ENCODE measurements at places on chromosomes 4 and X.

DNA sequence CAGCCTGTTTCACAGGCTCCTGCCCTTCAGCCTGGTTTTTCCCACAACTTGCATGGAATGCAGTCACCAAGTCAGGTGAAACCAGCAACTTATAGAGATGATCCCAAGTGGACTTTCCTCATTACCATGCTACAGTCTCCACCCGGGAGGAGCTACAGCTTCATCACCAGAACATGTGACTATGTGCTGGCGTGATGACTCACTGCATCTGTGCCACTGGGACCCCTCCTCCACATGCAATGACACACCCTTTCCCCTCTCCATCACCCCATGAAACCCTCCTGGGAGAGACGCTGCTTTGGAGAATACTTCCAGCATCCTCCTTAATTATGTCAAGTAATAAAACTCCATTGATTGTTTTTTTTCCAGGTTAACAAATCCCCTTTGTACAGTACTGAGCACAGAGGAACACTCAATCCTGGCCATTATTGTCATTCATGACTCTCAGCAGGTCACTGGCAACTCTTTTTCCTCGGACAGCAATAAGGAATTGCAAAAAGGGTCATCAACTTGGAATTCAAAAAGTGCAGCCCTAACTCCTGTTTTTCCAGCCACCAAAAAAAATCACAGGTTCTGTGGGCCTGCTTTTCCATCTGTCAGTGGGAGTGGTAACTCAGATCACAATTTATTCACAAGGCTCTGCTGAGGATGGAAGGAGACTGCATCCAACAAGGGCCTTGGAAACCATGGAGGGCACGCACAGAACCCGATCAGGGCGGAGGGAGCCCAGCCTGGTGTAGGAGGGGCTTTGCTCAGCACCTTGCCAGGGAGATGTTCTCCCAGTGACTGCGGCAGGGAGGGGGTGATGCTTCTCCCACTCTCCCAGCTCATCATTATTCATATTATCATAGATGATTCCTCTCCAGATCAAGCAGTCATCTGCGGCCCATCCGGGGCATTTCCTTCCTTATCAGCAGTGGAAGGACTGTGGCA is 17.4 kb downstream of the QDPR start:
- no peak for DNase-seq

- DNase-seq = no peak
These were observed 123.5 kb upstream of the BMPR1B start for GRCh38 chr4:94634271-94634670.

DNA sequence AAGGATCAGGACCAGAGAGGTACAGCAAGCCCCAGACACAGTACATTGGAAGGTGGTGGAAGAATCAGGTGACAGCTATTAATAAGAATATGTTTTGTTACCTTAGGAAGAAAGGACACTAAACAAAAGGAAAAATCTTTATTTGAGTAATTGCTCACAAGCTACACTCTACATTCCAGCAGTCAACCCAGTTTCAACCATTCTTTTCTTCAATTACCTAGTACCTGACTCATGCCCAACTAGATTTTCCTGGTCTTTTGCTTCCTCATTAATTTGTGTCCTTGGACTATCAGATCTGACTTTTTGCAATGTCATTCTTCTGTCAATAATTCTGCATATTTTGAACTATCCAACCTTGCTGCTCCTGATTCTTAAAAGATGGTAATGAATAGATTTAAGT is 22.5 kb upstream of the GLRA2 start:
- no peak for DNase-seq

GRCh38 chrX:13430136-13430827 is 110.4 kb upstream of the ATXN3L start:
- DNase-seq = no peak

GRCh38 chr4:19256823-19257222 is 994.9 kb upstream of the SLIT2 start:
- DNase-seq = no peak

DNA sequence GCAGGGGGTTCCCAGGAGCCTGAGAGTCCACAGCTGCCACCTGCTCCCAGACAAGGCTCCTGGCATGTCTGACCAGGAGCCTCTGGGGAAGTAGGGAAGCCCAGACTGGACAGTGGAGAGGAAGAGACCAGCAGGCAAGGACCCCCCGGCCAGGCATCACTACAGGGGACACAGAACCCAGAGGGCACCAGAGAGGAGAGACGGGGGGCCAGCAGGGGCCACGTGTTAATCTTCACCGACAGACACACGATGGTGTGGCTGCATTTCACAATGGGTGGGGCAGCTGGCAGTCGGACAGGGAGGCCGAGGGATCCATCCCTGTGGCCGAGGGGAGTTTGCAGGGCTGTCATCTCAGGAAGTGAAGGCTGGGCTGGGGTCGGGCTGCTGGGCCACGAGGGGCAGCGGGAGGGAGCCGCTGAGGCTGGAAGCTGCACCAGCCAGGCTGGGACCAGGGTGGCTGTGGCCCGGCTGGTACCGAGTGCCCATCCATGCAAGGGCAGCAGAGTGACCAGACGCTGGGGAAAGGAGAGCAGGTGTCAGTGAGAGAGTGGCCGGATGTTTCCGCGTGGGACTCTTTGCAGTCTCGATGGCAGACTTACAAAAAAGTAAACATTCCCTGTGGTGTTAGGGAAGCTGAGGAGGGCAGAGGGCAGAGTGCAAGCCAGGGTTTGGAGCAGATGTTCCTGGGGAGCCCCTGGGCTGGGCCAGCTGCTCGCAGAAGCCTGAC is 4.7 kb downstream of the PDE6B start:
- DNase-seq = no peak
